ENCODE measurements at places on chromosomes 1 and 21.
A peak's percentile ranks its signal among the peaks of the same experiment; 100 is the strongest.

DNA sequence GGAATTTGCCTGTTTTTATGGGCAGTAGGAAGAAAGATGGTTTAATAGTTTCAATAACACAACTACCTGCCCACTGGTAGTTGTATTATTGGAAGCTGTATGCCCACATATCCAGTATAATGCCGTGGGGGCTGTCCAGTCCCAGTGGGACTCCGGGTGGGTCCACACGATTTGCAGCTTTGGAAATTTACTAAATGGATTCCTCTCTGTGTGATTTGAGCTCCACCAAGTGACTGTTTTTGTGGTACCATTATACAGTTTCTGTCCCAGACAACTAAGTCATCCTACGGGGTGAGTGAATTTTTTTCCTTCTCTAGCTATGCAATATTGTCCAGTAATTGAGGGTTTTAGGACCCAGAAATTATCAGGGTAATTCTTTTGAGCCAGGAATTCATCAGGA lies 86.8 kb downstream of the PLA2G4A start:
- no peak for DNase-seq

DNA sequence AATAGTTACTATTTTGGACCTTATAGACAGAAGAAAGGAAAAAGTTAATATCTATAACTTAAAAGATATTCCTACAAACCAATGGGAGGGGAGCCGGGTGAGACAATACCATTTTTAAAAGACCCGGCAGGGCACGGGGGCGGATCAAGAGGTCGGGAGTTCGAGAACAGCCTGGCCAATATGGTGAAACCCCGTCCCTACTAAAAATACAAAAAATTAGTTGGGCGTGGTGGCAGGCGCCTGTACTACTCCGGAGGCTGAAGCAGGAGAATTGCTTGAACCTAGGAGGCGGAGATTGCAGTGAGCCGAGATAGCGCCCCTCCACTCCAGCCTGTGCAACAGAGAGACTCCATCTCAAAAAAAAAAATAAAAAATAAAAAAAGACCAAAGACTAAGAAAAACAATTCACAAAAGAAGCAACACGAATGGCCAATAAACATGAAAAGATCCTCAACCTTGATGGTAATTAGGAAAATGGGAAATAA lies 1.2 kb upstream of the PSMB2 start:
- peak; percentile 25 for DNase-seq

DNA sequence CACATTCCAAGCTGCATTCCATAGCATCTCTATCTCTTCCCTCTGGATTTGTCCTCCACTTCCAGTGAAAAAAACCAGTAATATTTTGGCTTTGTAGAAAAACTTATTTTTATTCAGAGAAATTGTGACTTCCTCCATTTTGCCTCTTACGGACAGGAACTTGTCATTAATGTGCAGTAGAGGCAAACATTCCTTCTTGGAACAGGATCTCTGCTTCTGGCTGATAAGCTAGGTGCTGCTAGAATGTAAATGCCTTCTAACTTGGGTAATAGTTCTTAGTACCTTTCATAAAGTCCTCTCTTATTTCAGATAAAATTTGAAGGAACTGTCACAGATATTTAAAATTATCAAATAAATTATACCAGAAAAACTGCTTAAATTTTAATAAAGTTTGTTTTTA lies 707.8 kb downstream of the USP25 start:
- DNase-seq, result no peak

GRCh38 chr1:43930168-43930948 lies 3.2 kb upstream of the ARTN start:
- peak; percentile 43 for DNase-seq

- no peak for DNase-seq
Measured at GRCh38 chr1:27741121-27741520, 15.4 kb downstream of the FAM76A start.

- DNase-seq, result no peak
Measured at GRCh38 chr21:43758811-43759210, 17.3 kb downstream of the CSTB start.

GRCh38 chr1:227428803-227429202 lies 110.5 kb upstream of the CDC42BPA start:
- DNase-seq, result no peak

GRCh38 chr1:233290396-233291034 lies 5.0 kb downstream of the PCNX2 start:
- no peak for DNase-seq

- DNase-seq, result no peak
Measured at GRCh38 chr1:226985839-226986463, 45.9 kb downstream of the COQ8A start.

DNA sequence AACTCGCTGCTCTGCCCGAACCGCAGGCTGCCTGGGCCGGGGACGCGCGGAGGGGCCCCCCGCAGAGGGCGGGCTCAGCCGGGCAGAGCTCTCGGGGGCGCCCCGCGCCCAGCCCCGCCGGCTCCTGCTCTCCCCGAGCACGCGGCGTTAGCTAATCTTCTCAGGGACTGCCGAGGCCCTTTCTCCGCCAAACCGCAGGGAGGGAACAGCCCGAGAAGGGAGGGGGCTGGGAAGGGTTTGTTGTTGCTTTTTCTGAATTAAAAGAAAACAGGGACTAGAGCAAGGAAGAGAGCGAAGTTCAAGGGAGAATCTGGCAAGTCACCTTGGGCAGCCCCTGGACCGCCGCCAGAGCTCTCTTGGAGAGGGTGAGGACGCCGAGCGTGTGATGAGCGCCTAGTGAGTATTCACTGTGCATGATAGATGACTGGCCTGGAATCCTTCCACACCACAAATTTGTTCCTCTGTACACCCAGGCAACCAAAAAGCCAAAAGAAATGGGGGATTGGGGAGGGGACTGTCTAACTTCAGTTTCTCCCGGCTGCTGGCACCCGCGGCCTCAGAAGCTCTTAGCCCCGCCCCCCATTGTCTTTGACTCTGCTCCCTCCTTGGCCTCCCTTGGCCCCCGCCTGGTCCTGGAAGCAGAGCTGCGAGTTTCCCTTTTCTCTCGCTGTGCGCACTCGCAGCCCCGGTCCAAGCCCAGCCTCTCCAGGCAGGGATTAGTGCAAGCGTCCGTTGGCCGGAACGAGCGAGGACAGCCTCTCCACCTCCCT lies 19.7 kb upstream of the LMX1A start:
- peak; percentile 50 for DNase-seq

DNA sequence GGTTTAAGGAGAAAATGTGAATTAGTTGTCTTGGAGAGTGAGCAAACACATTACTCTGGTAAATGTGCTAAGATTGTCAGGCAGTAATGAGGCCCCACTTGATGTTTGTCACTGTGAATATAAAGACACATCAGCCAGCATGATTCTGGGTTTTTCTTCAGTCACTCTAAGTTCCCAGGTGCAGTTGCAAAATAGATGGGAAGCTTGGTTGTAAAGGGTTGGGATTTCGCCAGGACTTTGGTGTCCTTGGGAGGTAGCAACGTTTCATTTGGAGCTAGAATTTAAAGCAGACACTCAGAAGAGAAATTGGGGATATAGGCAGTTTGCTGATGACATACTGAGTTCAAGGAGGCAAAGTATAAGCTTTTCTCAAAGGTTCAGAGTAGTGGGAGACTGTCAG lies 154.3 kb downstream of the MAST2 start:
- DNase-seq, result no peak

DNA sequence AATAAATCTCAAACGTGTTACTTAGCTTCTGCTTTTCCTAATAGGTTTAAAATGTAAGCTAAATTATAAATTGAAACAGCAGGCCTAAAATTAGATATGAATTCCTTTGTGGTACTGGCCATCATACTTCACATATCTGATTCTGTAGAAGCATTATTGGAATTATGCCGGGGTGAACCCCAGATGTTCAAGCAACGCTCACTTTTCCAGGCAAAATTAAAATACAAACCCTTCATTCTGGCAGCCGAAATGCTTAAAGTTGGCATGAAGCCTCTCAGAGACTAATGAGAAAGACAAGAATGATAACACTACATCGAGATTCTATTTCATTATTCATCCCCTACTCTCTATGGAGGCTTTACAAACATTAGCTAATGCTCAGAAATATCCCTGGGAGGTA lies 1352.7 kb upstream of the ADGRL2 start:
- DNase-seq, result no peak

GRCh38 chr1:61230523-61230922 lies 148.2 kb downstream of the NFIA start:
- no peak for DNase-seq

GRCh38 chr1:48414264-48414663 lies 57.7 kb downstream of the SPATA6 start:
- no peak for DNase-seq

- DNase-seq, result no peak
Measured at GRCh38 chr1:61241973-61242381, 159.6 kb downstream of the NFIA start.

DNA sequence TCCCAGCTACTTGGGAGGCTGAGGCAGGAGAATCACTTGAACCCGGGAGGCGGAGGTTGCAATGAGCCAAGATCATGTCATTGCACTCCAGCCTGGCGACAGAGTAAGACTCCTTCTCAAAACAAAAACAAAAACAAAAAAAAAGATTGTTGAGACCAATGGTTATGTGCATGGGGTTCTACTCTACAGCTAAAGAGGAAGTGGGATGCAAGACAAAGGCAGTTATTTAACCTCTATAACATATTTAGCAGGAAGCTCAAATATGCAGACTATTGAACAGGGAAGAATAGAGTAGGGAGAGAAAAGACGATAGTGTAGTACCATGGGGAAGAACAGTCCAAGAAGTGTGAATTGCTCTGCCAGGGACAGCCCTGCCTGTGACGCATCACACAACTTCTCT lies 227.7 kb downstream of the SMYD3 start:
- no peak for DNase-seq

DNA sequence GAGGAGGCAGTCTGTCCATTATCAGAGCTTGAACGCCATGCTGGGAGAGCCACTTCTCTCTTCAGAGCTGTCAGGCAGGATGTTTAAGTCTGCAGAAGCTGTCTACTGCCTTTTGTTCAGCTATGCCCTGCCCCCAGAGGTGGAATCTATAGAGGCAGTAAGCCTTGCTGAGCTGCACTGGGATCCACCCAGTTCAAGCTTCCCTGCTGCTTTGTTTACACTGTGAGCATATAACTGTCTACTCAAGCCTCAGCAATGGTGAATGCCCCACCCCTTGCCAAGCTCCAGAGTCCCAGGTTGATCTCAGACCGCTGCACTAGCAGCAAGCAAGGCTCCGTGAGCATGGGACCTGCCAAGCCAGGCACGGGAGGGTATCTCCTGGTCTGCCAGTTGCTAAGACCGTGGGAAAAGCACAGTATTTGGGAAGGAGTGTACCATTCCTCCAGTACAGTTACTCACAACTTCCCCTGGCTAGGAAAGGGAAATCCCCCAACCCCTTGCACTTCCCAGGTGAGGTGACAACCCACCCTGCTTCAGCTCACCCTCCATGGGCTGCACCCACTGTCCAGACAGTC lies 32.5 kb downstream of the RGS13 start:
- DNase-seq, result no peak

- DNase-seq, result no peak
Measured at GRCh38 chr1:248815407-248816034, 10.2 kb downstream of the SH3BP5L start.

DNA sequence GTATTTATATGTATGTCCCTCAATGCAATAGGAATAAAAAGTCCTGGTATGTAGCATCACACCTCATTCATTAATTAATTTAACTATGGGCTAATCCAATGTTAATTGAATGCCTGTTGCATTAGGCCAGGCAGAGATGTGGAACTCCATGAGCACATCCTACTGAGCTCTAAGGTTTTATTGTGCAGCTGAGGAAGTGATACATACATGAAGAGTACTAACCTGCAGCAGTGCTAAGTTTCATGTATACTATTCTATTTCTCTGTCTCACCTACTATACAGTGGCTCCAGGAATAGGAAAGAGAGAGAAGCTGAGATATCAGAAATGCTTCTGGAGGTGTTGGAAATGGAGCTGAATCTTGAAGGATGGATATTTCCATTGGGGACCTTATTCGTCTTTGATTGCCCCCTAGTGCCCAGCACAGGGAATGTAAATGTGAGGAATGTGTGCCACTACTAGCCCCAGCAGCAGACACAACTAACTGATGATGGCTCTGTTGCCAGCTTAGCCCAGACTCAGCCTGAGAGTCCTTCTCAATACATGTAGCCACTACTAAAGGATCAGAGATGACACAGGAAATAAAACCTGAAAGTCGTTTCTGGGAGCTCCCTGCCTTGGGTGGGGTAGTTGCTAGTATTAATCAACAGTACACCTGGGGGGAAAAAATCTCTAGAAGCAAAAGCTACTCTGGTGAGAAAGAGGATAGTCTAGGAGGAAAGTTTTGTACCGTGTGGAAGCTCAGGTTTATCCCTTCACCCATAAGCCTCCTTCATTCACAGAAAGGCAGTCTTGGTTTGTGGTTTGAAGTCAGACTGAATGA lies 173.3 kb upstream of the FOXD3 start:
- DNase-seq, result peak; percentile 15

GRCh38 chr1:111570781-111571181 lies 48.8 kb upstream of the RAP1A start:
- peak; percentile 49 for DNase-seq

GRCh38 chr1:25715888-25716287 lies 84.1 kb upstream of the SELENON start:
- DNase-seq, result no peak

- DNase-seq, result peak; percentile 89
Measured at GRCh38 chr1:20185834-20186782, at the start of the genes PLA2G2C and UBXN10. PLA2G2C (minus strand) TSS chr1:20186518; CDS start chr1:20177363, 9,155 bp downstream. UBXN10 (plus strand) TSS chr1:20186096; CDS start chr1:20190562, 4,466 bp downstream.

DNA sequence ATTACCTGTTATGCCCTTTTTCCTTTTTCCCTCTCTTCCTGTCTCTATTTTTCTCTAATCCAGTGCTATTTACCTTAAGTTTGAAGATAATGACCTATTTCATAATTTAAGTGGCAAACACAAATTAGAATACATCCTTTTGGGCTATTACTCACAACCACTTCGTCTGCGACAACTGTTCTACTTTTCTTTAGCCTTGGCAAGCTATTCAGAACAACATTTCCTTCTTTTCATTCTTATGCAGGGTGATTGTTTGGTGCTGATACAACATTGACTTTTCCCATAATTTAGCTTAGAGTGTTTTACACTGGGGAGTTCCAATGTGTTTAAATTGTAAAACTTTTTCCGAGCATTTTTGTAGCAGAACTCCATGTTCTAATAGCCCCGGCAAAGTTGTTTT lies 86.6 kb upstream of the S1PR1 start:
- DNase-seq, result no peak

- no peak for DNase-seq
Measured at GRCh38 chr1:173202424-173203145, 4.5 kb downstream of the TNFSF4 start.
